ENCODE measurements at places on chromosomes 7 and 10.
A peak's percentile ranks its signal among the peaks of the same experiment; 100 is the strongest.

DNA sequence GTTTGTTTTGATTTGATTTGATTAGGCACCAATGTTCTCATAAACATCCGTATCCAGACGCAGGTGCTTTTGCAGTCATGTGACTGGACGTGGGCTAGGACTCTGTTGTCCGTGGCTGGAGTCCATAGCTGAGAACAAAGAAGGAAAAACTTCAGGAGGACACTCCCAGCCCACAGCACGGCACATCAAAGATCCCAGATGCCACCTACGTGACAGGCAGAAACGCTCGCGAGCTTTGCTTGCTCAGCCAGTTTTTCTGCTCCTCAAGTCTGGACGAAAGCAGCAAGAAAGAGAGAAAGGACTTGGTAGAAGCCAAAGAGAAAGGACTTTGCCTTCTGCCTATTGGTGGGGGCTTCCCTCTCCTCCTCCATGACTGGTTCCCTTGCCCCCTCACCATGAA lies 6.9 kb upstream of the ZKSCAN1 start:
- no peak for DNase-seq

GRCh38 chr7:19026888-19027287 lies 90.5 kb downstream of the TWIST1 start:
- no peak for DNase-seq

DNA sequence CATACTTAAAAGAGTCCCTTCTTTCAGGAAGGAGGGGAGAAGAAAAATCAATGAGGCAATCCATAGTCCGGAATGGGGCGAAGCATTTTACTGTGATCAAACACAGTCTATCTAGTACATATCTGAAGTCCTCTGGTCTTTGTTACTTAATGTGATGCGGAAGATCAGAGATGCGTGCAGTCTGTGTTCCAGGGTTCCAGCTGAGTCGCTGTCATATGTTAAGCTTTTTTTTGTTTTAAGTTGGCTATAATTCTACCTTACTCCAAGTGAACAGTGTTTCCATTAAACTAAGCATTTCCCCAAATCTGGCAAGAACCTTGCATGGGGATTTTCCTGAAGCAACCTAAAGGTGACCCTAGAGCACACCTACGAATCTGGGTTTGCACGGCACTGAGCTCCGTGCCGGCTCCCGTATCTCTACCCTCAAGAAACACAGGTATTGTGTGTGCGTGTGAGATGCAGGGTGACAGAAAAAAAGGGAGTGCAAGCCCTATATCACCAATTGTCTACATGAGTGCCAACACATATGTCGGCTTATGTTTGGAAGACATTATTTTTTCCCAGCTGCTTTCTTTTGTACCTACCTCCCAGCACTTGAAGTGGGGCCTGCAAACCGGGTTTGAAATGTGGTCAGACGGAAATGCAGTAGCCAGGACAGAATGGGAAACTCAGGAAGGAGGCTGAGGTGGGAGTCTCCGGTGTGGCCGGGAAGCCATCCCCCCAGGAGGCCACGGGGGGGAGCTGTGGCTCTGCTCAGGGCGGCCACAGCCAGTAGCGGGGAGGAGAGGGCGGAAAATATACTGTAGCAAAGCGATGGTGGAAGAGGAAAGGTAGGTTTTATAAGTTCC lies 435.8 kb upstream of the MGMT start:
- peak; percentile 49 for DNase-seq

DNA sequence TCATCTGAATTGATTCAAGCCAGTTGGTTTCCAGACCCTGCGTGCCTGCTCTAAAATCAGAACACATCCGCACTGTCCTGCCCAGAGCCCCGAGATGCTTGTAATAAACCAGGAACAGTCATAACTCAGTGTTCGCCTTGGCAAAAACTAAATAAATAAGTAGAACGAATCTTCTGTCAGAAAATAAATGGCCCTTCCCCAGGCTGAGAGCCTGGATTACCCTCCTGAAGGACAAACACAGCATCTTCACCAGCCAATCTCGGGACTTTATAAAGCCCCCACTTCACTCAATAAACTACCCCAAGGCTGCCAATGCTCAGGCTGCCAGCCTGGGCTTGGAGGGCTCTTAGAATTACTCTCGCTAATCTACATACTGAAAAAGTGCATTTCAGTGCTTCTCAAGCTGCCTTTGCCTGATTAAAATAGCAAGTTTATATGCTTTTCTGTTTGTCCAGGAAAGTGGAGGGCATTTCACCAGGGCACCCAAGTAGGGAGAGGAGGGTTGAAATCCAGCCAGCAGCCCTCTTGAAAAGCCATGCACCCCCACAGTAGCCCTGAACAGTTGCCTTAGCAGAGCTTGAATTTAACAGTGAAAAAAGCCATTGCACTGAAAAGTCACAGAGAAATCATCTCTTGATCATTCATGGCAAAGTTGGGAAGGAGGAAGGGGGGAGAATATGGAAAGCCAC lies 136.6 kb downstream of the CALN1 start:
- DNase-seq, result no peak

DNA sequence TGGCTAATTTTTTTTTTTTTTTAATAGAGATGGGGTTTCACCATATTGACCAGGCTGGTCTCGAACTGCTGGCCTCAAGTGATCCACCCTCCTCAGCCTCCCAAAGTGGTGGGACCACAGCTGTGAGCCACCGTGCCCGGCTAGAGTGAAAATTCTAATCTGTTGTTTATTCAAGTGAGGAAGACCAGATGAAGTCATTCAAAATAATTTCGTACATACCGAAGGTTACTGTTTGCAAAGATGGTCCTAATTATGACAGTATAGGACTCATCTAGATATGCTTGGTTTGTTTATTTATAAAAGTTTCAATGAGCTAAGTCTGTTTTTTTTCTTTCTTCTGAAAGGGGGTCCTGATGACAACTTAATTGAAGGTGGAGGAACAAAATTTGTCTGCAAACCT lies 376.8 kb downstream of the EXOC4 start:
- DNase-seq, result no peak

DNA sequence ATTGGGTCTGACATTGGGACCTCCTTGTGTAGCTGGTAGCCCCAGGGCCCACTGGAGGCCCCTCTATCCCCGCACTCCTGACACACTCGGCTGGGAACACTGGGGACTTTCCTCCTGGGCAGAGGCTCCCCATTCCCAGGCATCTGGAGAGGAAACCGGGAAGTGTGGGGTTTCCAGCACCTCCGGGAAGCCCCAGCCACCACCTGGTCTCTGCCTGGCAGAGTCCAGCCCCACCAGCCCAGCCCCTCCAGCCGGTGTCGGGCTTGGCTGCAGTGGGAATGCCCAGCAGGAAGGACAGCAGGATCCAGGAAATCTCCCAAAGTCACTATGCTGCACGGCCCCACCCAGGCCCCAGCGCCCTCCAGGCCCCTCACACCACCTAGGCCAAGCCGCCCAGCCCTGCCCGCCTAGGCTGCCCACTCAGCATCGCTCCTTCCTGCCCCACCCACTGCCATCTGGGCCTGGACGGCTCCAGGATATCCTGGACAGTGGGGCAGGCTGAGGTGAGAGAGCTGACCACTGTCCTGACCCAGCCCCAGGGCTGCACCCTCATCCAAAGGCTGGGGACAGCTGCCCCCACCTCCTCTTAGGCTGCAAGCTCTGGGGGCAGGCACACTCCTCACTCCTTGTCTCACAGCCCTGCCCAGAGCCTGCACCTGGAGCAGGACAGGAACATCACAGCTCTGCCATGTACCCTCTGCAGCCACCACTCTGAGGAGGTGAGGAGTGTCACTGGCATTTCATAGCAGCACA lies 11.8 kb downstream of the RASGEF1A start:
- peak; percentile 11 for DNase-seq

GRCh38 chr10:111017098-111017497 lies 59.7 kb upstream of the ADRA2A start:
- no peak for DNase-seq

- no peak for DNase-seq
These were observed 167.1 kb upstream of the SMIM30 start for GRCh38 chr7:113285411-113285810.

GRCh38 chr10:113402602-113403001 lies 150.3 kb upstream of the HABP2 start:
- no peak for DNase-seq

DNA sequence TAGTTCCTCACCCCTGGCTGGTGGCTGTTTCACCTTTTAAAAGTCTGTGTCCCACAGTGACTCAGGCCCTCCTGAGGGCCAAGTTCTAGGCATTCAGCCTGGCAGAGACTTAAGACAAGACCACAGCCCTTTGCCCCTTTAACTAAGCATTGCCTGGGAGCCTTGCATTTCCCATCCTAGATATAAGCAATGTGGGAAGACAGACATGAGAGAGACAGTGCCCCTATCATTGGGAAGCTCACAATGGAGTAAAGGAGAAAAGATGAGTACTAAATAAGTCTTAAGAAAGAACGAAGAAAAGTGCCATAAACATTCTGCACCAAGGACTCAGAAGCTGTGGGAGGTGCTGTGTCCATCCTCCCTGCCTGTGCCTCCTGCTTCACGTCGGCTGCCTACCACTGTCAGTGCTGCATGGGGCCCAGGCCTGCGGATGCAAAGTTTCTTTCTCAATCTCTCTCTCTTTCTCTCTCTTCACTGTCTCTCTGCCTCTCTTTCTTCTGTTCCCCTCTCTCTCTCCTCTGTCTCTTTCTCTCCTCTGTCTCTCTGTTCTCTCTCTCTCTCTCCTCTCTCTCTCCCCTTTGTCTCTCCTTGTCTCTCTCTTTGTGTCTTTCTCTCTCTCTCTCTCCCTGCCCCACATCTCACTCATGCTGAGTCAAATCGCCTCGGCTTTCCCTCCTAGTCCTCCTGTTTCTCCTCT lies 21.5 kb downstream of the GPRIN2 start:
- DNase-seq, result no peak

GRCh38 chr10:75532253-75532924 lies 101.0 kb downstream of the LRMDA start:
- no peak for DNase-seq

GRCh38 chr7:50543776-50544442 lies 21.3 kb downstream of the DDC start:
- no peak for DNase-seq

DNA sequence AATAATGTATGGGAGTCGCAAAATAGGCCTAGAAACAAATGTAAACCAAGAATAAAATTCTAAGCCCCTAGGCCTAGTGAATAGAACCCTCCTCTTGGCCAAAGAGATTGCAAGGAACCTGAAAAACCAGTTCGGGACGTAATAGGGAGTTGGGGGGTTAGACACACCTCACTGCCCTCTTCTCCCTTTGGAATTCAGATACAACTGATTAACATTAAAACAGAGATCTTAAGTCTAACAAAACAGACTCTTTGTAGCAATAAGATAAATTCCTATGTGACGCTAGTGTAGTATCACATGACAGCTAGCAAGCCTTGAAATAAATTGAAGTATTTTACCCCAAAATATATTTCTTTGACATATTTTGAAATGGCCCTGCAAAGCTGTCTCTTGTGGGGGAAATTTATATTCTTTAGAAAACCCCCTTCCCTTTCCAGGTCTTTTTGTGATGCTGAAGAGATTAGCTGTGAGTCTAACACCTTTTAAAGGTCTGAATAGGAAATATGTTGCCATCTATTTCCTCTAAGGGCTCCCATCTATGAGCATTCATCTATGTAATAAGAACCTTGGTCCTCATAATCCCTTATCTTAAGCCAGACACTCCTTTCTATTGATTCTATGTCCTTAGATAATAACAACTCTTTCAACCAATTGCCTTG lies 623.4 kb upstream of the NRG3 start:
- no peak for DNase-seq

GRCh38 chr7:14682910-14683465 lies 219.6 kb downstream of the DGKB start:
- DNase-seq, result no peak

GRCh38 chr10:11317936-11318670 lies 293.3 kb downstream of the USP6NL start:
- no peak for DNase-seq

GRCh38 chr10:114822444-114823076 lies 980 bp downstream of the FHIP2A start:
- no peak for DNase-seq

- no peak for DNase-seq
These were observed 21.8 kb upstream of the SH2D4B start for GRCh38 chr10:80515941-80516340.

DNA sequence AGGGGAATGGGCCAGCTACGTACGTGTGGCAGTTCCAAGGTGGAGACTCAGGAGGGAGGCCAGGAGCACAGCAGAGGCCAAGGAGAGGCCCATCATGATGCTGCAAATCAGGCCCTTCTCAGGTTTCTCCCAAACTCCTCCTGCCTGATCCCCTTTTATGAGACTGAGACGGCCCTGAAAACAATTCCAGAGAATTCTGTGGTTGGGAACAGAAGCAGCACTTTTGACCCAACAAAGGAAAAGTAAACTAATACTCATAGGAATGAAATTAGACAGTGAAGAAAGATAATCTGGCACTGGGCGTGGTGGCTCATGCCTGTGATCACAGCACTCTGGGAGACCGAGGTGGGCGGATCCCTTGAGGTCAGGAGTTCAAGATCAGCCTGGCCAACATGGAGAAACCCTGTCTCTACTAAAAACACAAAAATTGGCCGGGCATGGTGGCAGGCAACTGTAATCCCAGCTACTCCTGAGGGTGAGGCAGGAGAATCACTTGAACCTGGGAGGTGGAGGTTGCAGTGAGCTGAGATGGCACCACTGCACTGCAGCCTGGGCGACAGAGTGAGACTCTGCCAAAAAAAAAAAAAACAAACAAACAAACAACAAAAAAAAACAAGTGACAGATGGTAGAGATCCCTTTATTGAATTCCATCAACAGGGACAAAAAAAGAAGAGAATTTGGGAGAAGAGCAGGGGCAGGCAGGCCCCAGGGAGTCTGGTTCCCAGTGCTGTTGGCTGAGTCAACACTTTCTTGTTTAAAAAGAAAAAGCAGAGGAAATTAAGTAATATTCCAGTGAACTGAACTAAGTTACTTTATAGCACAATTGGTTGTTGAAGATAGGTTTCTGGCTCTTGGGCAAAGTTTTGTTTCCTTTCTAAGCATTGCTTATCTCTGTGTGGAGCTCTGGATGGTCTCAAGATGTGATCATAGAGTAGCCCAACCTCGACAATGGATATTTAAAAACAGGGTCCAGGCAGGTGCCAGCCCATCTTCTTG lies at the start of gene CCL26:
TSS of gene CCL26 (minus strand) at position 131 of the 997 bp plus-strand sequence. CDS start at position 96, 35 bp downstream.
- no peak for DNase-seq

GRCh38 chr7:16811551-16811950 lies 6.8 kb upstream of the AGR2 start:
- DNase-seq, result no peak

- DNase-seq, result no peak
These were observed 42.9 kb downstream of the RGS10 start for GRCh38 chr10:119499677-119500002.

GRCh38 chr10:131897297-131897899 lies 3.4 kb upstream of the PPP2R2D start:
- no peak for DNase-seq

DNA sequence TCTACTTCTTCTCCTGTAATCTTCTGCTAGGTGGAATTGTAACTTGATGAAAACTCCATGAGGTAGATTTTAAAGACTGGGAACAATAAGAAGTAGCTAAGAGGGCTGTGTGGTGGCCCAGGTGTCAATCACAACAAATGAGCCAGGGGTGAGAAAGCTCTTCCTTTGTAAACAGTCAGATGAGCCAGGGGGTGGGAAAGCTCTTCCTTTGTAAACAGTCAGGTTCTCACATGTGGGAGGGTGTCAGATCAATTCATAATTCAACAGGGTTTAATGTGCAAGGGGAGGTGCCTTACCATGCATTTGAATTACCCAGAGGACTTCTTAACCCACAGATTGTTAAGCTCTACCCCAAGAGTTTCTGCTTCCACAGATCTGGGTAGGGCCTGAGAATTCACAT lies 312.4 kb upstream of the AUTS2 start:
- DNase-seq, result no peak
